ENCODE measurements at places on chromosomes 5 and 9.
A peak's percentile ranks its signal among the peaks of the same experiment; 100 is the strongest.

GRCh38 chr5:88944751-88945531 lies 62.0 kb upstream of the MEF2C start:
- no peak for DNase-seq

DNA sequence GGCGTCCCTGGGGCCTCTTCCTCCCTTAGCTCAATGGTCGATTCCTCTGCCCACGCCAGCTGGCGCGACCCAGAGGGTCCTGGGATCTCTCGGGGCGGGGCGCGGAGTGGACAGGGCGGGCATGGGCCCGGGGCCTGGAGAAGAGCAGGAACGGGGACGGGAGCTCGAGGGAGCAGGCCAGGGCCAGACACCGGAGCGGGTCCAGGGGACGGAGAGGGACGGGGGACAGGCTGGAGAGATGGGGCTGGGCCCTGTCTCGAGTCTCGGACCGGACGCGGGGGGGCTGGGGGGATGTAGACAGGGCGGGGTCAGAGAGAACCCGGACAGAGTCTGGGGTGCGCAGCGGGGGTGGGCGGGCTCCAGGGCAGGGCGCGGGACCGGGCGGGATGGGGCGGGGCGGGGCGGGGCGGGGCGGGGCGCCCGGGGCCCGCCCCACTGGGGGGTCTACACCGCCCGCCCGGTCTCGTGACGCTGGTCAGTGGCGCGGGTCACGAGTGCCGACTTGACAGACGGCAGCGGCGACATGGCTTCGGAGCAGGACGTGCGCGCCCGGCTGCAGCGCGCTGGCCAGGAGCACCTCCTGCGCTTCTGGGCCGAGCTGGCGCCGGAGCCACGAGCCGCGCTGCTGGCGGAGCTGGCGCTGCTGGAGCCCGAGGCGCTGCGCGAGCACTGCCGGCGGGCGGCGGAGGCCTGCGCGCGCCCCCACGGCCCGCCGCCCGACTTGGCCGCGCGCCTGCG lies at the start of gene UAP1L1:
UAP1L1 (plus strand) TSS at position 508 of the 738 bp plus-strand sequence; CDS start at position 524, 16 bp downstream.
- DNase-seq: peak; percentile 52

DNA sequence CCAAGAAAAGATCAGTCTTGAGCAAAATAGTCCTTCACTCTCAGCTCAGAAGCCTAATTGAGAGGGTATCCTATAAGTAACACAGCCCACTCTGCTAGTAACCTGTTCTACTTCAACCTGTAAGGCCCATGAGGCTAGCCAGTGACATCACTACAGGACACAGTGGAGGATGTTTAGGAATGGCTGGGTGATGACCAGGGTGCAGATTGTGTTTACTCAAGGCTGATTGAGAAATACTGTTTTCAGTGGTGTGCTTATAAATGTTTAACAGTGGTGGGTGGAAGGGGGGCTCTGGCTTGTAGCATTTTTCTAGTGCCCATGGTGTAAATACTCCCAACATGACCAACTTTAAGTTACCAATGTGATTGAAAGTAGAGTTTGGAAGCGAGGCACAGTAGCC lies 159.8 kb upstream of the CCDC152 start:
- DNase-seq: no peak

GRCh38 chr5:18662231-18662630 lies 1028.0 kb downstream of the TAF11L14 start:
- DNase-seq: no peak

DNA sequence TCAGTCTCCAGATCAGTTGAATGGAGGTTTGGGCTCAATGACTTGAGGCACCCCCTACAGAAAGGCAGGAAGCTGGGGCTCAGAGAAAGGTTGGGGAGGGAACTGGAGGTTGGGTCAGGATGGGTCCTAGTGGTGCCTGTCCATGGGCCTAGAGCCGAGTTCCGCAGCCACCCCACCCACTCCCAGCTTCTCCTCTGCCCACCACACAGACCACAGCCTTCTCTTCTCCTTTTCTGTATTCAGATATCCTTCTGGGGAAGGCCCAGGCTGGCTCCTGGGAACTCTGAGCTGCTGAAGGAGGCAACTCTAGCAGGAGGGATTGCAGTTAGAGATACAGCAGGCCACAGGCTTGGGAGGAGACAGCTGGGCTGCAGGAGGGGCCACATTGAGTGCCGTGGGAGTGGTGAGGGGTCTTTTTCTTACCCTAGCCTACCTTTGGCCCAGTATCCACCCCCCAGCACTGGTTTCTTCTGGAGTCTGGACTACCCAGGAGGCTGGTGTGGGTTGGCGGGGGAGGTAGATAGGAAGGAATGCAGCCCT lies 15.4 kb upstream of the PTGS1 start:
- DNase-seq: no peak

DNA sequence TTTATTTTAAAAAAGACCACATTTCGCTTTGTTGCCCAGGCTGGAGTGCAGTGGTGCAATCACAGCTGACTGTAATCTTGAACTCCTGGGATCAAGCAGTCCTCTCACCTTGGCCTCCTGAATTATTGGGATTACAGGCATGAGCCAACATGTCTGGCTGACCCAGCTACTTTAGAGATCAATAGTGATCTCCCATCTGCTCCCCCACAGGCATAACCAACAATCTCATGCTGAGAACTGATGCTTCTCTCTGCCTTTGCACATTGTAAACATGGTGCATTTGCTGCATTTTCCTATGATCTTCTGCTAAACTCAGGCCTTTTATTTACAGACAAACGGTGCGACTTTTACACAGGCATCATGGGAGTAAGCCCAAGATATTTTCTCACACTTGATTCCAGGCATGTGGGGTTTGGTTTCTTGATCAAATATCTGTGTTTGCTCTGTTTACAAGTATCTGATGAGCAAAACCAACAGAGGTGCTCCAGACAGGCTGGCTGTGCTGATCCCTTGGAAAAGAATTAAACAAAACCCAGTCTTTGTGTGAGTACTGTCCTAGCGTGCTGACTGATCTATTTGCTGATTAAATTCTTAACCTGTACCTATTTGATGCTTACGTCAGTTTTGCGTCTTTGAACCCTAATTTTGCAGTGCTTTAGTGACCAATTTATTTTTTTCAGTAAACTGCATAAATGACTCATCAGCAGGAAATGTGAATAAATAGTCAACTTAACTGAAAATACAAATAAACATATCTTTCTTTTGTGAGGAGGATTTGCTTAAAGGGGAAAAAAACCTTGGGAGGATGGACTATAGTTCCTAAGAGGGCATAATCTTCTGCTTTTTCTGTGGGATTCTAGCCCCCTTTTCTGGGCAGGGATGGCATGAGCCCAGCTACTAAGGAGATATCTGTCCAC lies 191.7 kb upstream of the NR3C1 start:
- no peak for DNase-seq

DNA sequence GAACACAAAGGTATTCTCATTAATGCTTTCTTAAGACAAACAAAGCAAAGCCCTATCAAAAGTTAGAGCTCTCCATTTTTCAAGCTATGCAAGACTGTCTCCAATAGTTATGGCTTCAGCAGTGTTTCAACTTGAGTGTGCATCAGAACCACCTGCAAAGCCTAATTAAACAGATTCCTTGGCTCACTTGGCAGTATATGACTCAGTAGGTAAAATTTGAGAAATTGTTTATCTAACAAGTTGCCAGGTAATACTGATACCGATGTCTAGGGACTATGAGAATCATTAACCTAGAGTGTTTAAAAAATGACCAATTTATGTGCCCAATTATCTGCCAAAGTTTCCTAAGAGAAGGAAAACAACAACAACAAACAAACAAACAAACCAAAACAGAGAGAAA lies 60.3 kb upstream of the PARP8 start:
- DNase-seq: no peak

GRCh38 chr5:59496524-59497134 lies 396.9 kb downstream of the PDE4D start:
- no peak for DNase-seq

GRCh38 chr5:125043781-125044391 lies 297.4 kb upstream of the ZNF608 start:
- DNase-seq: no peak

DNA sequence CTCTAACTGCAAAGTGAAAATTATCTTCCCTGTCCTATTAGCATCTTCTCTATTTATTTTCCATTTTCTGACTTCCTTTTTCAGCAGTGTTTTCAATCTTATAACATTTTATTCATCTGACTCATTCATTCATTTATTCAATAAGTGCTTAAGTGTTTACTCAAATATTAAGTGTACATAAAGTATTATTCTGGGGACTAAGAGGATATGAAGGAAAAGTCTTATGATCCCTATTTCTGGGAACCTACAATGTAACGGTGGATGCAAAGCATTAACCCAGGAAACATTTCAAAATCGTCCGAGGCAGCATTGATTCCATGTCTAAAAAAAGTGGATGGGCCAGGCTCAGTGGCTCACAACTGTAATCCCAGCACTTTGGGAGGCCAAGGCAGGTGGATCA lies 19.4 kb upstream of the TRPM6 start:
- no peak for DNase-seq

GRCh38 chr5:17816505-17816904 lies 182.2 kb downstream of the TAF11L14 start:
- no peak for DNase-seq

- DNase-seq: no peak
These were observed 53.0 kb downstream of the IL31RA start for GRCh38 chr5:55904152-55904551.

DNA sequence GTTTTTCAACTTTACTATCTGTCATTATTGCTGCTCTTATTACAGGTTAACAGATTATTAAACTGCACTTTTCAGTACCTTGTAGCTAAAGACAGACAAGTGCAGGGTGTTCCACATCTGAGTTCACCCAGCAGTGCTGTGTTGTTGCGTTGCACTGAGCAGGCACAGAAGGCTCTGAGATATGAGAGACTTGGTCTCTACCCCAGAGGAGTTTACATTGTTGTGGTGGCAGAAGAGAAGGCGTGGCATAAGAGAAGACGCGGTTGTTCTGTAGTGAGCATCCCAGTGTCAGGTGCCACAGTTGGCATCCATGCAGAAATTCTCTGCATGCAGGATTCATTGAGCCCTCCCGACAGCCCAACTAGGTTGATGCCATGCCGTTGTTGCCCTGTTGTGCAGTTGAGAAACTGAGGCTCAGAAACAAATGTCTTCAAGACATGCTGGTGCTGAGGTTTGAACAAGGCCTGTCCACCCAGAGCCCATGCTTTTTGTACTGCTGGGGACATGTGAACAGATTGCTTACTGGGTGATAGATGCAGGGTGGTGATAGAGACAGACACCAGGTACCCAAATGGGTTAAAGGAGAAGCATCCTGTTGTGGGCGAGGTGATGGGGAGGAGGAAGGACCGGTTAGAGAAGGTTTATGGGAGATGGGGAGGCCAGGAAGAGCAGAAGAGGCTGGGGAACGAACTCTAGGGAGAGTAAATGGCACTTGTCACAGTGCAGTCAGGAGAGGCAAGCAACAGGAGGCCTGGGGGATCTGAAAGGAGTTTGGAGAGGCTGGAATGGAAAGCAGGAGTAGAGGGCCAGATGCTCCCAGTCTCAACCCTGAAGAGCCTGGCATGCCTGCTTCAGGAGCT lies 8.2 kb downstream of the ABL1 start:
- no peak for DNase-seq

DNA sequence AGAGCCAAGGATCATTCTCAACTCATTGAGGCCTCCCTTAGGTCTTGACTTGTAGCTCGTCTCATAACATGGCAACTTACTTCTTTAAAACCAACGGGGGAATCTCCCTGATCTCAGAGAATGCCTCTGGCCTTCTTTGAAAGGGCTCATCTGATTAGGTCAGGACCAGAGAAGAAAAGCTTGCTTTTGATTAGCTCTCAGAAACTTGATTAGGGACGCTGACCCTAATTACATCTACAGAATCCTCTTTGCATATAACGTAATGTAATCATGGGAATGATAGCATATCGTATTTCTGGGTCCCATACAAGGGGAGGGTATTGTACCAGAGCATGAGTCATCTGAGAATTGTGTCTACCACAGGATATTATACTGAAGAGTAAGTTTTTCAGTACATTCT lies 125.1 kb upstream of the SH3GL2 start:
- no peak for DNase-seq

GRCh38 chr5:141668601-141669265 lies 13.3 kb downstream of the ARAP3 start:
- no peak for DNase-seq

DNA sequence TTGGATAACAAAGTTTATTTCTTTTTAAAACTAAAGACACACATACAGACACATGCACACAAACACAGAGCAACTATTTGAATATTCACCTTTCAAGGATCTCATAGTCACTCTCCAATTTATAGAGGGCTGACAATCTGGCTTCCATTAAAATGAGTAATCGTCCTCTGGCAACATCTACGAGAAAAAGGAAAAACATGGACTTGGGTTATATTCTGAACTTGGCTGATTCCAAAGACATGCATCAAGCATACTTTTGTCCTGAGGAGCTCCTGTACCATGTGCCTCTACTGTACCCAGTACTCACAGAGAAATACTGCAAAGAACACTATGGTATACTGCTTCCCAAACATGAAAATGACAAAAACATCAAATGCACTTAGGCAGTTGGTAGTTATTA lies 15.4 kb downstream of the IARS1 start:
- no peak for DNase-seq

GRCh38 chr9:106860721-106861639 lies 2.0 kb upstream of the ZNF462 start:
- no peak for DNase-seq

- DNase-seq: no peak
These were observed 49.9 kb upstream of the SHB start for GRCh38 chr9:38118862-38119438.

DNA sequence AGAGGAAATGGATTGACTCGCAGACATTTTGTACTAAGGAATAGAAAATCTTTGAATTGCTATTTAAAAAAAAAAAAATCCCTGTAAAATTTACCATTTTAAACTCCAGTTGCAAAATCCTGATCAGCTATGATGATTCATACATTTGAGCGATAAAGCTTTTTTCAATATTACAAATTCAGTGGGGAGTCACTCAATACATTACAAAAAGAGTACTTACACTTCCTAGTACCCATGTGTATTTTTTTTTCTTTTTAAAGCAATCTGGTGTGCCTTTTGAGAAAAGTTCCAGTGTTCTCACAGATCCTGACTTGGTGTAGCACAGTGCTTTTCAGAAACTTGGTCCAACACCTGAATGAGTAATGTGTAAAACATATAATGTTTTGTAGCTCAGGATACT lies 54.3 kb downstream of the PIK3R1 start:
- DNase-seq: no peak

- DNase-seq: no peak
These were observed 588.0 kb upstream of the TUSC1 start for GRCh38 chr9:26266146-26266793.
